Stimulated activated naive CD4-positive, alpha-beta T cell (primary cell): ENCODE measurements at places on chromosomes 7 and 10.

DNA sequence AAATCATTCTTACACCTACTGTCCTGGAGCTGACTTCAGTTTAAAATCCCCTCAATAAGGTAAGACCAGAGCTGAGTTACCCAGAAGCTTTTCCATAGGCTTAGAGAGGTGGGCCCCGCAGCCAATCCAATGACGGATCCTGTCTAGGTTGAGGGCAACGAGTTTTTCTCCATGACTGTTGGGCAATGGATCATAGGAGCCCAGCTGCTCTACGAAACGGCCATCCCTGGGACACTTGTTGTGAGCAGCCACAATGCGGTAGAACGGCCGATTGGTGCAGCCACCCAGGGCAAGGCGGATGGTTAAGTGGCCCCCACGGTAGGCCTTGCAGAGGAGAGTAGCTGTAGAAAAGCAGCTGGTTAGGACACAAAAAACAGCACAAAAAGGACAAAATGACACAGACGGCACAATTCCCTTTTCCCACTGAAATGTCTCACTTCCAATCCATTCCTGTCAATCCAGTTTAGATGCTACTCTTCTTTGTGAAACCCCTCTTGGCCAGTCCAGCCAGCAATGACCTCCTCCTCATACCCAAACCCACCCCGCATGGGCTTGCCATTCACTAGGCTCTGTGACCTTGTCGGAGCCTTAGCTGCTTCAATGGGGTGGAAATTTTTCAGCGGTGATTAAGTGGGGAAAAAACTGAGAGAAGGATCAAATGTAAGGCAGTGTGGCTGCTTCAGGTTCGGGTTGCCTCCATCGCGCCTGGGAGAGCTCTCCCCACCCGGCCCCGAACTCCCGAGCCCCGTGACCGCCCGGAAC is 580 bp downstream of the MRPS16 start:
- no peak for DNase-seq

DNA sequence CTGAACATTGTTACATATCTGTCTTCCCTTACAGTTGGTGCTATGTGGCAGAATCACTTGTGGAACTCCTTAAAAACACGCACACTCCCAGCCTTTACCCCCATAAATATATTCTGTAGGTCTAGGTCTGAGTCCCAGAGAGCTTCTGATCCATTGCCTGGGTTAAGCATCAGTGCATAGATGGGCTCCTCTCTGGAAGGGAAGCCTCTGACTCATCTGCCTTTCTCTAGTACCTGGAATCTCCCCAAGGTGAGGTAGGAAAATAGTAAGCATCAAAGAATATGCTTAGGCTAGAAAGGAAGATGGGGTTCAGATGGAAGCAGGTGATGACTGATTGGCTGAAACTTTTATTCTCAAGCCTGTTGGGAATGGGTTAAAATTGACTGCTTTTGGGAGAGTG is 26.1 kb downstream of the PROSER2 start:
- no peak for DNase-seq

DNA sequence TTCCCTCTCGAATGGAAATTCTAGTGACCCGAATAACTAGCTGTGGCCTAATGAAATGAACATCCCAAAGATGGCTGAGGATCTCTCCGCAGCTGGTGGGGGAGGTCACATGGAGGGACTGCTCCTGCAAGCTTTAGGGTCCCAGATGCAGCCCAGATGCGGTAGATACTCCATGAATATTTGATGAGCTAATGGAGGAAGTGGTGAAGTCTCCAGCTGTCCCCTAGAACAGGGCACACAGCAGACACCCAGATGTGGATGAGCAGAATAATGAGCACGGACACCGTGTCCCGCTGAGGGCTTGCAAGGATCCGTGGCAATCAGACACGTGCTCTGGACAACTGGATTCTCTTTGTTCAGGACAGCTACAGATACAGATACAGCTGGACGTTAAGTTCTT is 59.2 kb downstream of the DENND2A start:
- DNase-seq: no peak

DNA sequence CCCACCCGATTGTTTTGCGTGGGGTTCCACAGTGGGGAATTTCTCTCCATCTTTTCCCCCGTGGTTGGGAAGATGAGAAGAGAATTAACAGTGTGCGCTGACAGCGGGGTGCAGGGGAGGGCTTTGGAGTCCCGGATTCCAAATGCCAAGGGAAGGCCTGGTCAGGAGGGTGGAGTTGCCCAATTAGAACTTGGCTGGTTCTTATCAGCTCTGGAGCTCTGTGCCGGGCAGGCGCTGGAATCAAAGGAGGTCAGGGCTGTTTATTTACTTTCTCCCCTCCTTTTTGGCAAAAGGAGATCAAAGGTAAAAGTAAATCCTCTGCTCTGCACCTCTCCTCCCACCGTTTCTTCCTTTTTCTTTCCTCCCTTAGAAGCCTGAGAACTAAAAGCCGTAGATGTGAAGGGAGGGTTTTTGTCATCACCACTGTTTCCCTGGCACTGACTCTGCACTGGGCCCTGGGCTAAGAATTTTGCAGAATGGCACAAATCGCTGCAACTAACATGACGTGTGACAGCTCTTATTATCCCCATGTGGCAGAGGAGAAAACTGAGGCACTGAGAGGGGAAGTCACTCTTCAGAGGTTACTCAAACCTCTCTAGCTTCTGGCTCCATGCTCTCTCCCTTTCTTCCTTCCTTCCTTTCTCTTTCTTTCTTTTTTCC is 95.2 kb upstream of the ZNF716 start:
- DNase-seq: no peak

DNA sequence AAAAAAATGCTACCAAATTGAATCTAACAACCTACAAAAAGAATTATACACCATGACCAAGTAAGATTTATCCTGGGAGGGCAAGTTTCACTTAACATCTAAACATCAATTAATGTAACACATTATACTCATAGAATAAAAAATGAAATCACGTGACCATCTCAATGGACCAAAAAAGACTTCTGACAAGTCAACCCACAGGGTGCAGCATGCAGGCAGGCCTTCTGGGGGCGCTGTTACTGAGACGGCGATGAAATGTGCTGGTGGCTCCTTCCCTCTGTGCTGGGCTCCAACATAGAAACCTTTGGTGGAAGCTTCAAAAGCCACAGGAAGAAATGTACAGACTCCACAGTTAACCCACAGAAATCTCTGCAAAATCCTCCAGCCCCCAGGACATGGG is 103.1 kb downstream of the INHBA start:
- DNase-seq: no peak
